ENCODE measurements at places on chromosomes 6 and 20.
A peak's percentile ranks its signal among the peaks of the same experiment; 100 is the strongest.

DNA sequence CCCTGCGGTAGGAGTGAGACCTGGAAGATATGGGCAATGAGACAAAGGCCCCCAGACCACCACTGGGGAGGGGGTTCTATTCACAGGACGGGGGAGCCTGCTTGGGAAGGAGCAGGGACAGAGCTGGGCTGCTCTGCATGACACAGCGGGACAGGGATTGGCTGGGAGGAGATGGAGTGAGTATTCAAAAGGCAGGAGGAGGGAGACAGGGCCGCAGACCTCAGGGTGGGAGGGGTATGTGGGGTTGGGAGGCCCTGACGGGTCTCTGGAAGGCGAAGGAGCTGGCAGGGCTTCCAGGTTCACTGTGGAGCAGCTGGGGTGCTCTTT lies 60.8 kb upstream of the RPS6KA2 start:
- peak; percentile 44 for DNase-seq

- peak; percentile 31 for DNase-seq
These were observed 14.8 kb upstream of the CHMP4B start for GRCh38 chr20:33796263-33796906.

DNA sequence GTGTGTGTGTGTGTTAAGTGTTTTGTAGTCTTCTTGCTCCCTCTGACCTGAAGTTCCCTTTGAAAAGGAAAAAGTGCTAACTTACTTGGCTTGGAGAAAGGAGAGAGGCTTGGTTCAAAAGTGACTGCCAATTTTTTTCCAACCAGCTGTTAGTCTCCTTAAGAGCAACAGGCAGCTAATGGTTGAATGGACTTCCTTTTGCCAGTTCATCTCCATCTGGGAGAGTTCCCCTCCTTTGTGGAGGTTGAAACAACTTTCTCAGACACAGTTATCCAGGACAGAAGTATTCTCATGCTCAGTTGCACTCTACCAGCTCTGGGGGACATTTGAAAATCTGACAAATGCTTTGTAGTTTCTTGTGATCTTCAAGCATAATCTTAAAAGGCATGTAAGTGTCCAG lies 4.5 kb downstream of the RIPOR2 start:
- no peak for DNase-seq

GRCh38 chr6:163954088-163954775 lies 539.7 kb downstream of the QKI start:
- no peak for DNase-seq

DNA sequence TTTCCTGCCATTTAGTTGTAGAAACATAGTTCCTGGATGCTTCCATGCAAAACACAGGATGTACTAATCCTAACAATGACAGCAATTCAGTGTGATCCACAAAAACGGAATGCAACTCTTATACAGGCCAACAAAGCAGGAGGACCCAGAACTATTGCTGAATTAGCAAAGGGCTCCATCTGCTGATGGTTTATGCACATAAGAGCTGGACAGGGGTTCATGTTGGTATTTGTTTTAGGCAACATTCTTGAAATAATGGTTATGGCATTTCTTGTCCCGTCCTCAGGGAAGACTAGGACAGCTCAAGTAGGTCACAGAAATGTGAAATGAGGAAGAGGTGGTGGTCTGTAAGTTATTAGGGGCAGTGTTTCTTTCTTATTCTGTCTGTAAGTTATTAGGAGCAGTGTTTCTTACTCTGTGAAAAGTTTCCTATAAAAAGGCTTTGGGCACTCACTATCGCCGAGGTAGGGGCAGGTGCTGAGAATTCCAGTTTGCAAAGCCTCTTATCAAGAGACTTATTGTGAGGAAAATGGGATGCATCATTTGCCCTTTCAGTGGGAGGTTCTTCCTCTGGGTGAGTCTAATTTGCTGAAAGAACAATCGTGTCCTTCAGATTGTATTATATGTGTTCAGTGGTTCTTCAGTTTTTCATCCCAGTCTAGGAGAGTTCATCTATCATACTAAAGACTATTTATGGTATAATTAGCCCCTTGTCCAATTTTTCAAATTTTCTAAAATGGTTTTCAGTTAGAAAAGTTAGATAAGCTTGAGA lies 171.1 kb downstream of the MCHR2 start:
- peak; percentile 29 for DNase-seq

DNA sequence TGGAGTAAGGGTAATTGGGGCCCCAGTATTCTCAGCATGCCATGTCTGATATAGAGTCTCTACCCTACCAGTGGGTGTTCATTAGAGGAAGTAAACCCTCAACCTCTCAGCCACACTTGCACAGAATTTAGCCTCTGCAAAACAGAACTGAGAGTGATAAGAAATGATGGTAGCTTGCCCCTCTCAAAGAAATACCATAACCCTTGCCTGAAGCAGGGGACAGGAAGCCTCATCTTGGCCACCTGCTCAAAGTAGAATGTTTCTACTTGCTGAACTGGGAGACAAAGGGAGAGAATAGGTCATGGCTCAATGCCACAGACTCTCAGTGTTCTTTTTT lies 33.7 kb downstream of the SPTLC3 start:
- DNase-seq, result no peak

DNA sequence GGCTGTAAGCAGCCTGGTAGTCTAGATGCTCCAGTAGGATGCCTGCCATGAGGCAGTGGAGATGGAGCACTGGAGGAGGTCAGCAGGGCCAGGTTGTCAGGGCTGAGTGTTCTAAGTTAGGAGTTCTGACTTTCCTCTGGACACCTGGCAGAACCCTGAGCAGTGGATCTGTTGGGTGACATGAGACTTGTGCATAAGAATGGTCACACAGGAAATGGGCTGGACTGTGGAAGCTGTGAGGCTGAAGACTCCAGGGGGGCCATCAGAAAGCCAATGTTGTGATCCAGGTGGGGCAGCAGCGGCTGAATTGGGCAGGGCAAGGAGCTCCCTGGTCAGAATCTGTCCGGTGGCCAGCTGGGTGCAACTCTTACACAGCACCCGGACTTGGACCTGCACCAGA lies 23.9 kb upstream of the C20orf203 start:
- no peak for DNase-seq

GRCh38 chr6:134049176-134049575 lies 3.2 kb downstream of the SLC2A12 start:
- no peak for DNase-seq

- no peak for DNase-seq
These were observed 206.8 kb upstream of the SMLR1 start for GRCh38 chr6:130620338-130620781.

DNA sequence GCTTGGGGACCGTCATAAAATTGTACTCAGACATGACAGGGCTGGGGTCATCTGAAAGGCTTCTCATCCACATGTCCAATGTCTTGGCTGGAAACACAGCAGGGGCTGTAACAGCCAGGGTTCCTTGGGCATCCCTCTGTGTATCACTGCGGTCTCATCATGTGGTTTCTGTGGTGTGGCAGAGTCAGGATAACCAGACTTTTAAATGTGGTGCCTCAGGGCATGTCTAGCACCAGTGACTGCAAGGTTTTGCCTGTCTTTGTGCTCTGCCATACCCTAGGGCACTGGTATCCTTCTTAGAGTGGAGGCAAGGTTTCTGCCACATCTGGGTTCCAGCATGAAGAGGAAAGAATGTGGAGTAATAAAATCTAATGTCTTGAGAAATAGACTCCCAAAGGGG lies 124.2 kb downstream of the PLEKHG1 start:
- DNase-seq, result no peak

- DNase-seq, result no peak
These were observed 109.8 kb downstream of the SYCP2 start for GRCh38 chr20:59823491-59824259.

DNA sequence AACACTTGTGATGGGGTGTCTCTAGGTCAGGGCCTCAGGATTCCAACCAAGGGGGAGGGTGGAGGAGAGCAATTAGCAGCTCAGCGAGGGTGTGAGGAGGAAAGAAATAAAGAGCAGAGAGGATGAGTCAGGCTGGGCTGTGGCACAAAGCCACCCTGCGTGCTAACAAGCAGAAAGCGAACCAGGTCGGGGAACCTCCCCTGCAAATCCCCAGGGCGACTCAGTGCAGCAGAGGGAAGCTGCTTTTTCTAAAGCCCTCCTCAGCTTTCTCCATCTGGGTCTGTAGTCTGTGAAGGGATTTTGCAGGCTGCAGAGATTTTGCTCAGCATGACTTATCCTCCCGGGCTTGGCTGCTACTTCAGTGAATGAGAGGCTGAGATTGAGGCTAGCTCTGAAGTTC lies 6.6 kb upstream of the SPO11 start:
- DNase-seq, result peak; percentile 50

DNA sequence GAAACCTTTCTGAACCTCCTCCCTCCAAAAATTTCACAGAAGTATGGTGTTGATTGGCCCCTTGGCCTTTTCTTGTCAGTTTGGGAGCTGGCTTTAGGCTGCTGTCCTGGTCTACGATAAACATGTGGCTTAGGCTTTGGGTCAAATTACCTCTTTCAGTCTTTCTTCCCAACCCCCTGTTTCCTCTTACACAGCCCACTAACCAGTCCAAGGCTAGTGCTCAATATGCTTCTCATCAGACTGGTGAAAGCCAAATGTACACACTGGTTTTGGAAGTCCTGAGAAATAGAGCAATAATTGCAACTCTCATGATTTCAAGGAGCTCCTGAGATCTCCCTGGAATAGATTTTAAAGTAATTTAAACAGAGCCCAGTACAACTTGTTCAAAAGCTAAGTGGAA lies 933.7 kb upstream of the GJE1 start:
- DNase-seq, result no peak

- no peak for DNase-seq
These were observed 742.0 kb downstream of the KIF16B start for GRCh38 chr20:15831201-15831600.

Data from GM23338 (cell line).